ENCODE measurements at places on chromosomes 5 and 9. TPM values are rescaled to one million over a fixed set of nuclear protein-coding genes. Genes with fewer than 3 reads are reported as not detected.

The SLC6A7 gene
- not detected for total RNA-seq

The ADGRD2 gene
- not detected for total RNA-seq

The GABRA6 gene
- total RNA-seq, result not detected

The GDNF gene
- total RNA-seq, result not detected

DNA sequence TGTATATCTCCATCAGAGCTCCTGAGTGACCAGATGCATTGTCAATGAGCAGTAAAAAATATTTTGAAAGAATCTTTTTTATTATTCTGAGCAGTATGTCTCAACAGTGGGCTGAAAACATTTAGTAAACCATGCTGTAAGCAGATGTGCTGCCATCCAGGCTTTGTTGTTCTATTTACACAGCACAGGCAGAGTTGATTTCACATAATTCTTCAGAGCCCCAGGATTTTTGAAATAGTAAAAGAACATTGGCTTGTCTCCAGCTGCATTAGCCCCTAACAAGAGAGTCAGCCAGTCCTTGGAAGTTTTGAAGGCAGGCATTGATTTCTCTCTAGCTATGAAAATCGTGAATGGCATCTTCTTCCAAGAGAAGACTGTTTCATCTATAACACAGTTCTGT is 25.2 kb upstream of the ENTREP1 start:
- DNase-seq, result no peak

GRCh38 chr9:90737742-90738141 is 63.9 kb upstream of the SYK start:
- no peak for DNase-seq
